ENCODE measurements at places on chromosomes 11 and 22.

DNA sequence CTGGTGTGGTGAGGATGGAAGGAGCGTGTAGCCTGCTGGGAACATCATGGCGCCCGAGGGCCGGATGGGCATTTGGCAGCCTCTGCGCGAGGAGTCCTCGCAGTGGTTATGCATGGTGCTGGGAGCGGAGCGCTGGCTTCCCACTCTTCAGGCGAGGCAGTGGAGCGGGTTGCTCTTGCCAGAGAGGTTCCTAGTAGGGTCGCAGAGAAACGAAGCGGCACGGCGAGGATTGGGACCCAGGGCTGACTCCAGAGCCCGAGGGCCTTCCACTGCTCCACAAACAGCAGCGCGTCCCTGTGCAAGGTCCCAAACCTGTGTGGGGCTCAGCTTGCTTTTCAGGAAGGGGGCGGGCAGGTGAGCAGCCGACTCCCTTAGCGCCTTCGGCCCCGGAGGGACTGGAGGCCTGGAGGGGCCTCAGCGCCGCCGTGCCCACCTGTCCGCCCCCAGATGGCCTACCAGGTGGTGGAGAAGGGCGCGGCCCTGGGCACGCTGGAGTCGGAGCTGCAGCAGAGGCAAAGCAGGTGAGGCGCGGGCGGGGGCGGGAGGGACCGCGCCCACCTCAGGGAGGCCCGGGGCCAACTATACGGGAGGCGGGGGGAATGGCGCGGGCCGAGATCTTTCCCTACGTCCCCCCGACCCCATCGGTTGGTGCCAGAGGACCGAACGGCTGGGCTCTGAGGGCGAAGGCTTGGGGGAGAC is 7.2 kb downstream of the ATG16L2 start:
- DNase-seq = no peak

DNA sequence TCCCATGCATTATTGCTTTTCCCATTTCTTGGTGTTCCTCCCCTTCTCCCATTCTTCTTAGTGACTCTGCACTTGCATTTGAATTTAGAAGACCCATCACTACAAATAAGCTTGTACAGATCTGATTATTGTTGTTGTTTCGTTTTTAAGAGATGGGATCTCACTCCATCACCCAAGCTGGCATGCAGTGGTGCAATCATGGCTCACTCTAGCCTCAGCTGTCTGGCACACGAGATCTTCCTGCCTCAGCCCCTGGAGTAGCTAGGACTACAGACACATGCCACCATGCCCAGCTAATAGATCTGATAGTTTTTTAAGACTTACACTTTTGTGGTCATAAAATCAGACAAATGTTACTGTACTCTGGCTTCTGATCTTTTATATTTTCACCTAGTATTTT is 252.1 kb downstream of the DDX10 start:
- DNase-seq = no peak

- DNase-seq = no peak
These were observed 48.5 kb upstream of the PPP2R1B start for GRCh38 chr11:111814557-111815320.

DNA sequence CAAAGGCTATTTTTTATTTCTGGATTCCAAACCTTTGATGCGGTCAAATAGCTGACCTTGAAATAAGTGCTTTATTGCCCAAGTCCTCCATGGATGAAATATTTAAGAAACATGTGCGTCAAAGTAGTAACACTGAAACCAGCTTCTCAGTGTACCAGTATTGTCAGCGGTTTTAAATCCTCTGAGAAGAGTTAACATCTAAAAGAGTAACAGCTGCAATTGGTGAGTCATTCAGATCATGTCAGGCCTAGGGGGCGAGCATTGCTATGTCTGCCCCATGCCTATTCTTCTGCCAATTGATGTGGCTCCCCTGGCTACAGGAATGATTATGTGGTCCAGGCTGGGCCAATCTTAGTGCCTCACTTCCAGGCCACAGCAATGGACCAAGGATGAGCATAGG is 263.3 kb upstream of the SORL1-AS1 start:
- DNase-seq = no peak

DNA sequence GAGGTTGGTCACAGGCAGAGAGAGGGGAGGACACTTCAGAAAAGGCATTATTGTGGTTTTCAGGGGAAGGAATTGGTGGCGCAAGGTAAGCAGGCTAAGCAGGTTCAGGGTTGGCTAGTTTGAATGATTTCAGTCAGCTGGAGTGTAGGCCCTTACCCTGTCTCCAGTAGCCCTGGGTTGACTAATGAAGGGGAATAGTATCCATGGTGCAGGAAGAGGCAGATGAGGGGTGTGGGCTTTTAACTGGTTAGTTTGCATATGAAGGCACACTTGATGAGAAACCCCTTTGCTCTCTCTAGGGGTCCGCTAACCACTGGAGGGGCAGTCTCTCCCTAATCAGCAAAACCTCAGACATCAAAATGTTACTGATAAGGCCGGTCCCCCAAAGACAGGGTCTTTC is 249.7 kb downstream of the AASDHPPT start:
- DNase-seq = no peak

GRCh38 chr22:40081662-40082061 is 86.9 kb downstream of the FAM83F start:
- no peak for DNase-seq

DNA sequence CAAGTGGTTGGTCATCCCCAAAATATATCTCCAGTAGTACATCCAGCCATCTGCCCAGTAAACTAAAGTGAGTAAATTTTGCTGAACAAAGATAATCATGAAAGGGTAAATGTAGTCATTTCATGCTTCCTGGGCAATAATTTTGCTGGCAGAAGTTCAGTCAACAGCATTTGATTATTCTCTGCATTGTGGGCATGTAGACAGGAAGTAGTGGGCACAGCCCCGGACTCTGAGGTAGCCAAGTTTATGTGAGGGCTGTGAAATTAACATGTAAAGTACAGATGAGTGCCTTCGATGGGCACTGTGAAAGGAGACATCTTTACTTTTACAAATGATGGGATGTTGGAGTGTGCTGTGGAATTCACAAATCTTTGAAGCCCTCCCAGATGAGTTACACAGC is 312.2 kb upstream of the MTNR1B start:
- DNase-seq = no peak
